Right atrium auricular region (tissue), 2 donors: ENCODE measurements at places on chromosomes 12 and 14. TPM values are rescaled to one million over a fixed set of nuclear protein-coding genes. Genes with fewer than 3 reads are reported as not detected.

AMN gene
- not detected for total RNA-seq

DNA sequence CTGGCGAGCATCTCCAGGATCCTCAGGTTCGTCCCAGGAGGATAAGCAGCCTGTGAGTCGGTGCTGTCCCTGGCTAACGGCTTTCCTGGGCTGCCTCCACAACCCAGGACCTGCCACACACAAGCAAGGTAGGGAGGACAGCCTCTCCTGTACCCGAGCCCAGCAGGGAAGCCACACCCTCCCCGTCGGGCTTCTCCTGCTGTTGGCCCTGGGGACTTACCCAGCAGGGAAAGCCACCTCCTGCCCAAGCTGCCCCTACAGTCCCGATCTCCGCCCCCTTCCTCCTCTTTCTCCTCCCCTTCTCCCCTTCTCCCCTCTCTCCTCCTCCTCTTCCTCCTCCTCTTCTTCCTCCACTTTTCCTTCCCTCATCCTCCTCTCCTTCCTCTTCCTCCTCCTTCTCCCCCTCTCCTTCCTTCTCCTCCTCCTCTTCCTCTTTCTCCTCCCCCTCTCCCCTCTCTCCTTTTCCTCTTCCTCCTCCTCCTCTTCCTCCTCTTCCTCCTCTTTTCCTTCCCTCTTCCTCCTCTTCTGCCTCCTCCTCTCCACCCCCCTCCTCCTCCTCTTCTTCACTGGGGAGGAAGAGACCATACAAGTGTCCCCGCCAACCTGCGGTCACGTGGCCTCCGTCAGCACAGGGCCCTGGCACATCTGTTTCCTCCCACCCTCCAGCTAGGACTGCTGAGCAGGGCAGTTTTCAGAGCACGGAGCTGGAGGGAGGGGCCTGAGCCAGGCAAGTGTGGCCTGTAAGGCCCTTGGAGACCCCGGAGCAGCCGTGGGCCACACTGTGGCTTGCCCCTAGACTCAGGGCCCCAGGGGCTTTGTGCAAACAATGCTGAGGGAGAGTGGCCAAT lies 17.3 kb upstream of the RFLNA start:
- DNase-seq: no peak

GRCh38 chr12:59803735-59804134 lies 207.9 kb downstream of the SLC16A7 start:
- no peak for DNase-seq

DNA sequence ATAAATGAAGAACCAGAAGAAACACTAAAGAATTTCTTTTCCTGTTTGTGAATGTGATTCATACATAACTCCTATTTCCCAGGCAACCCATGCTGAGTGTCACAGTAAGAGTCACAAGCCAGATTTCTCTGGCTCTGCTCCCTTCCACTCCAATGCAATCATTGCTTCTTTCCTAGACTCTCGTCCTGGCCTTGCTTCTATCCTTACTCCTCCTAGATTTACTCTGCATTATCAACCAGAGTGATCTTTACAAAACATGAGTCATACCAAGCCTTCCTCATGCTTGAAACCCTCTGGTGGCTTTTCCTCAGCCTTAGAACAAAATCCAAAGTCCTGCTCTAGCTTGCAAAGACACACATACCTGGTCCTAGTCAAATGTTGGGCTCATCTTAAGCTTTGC lies 13.3 kb downstream of the IL22 start:
- no peak for DNase-seq

- no peak for DNase-seq
These were observed 221.3 kb upstream of the TMEM260 start for GRCh38 chr14:56358275-56358674.
